ENCODE measurements at places on chromosomes 7 and 10.

- DNase-seq, result no peak
Observed at GRCh38 chr10:44949127-44949802, 10.3 kb upstream of the RASSF4 start.

- DNase-seq, result no peak
Observed at GRCh38 chr10:100972115-100972903, 3.0 kb downstream of the SEMA4G start.

DNA sequence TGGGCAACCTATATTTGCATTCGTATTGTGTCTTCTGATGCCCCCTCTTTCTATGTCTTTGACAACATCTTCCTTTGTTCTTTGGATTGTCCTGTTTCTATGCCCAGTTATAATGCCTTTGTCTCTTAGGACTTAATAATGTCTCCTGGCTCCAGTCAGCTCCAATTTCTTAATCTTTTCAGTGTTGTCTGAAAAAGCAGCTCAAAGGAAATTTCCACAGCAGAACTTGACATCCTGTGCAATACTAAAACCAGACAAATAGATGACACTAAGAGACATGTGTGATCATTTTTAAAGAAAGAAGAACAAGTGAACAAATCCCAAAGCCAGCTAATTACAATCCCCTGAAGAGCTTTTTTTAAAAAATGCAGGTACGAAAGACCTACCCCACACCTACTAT is 47.7 kb upstream of the RNF148 start:
- DNase-seq, result peak; percentile 8

DNA sequence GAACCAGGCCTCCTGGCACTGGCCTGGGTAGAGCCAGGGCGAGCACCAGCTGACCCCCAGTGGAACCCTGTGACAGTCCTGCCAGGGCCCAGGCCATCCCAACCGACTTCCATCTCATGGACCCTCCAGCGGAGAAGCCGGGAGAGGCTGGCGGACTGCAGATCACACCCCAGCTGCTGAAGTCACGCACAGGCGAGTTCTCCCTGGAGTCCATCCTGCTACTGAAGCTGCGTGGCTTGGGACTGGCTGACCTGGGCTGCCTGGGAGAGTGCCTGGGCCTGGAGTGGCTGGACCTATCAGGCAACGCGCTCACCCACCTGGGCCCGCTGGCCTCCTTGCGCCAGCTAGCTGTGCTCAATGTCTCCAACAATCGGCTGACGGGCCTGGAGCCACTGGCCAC is 4.7 kb downstream of the RARRES2 start:
- DNase-seq, result no peak
